A549 (cell line): ENCODE measurements at places on chromosomes 6 and 20.

- DNase-seq = peak; percentile 32
Measured at GRCh38 chr20:6044115-6044514, 9.7 kb downstream of the LRRN4 start.

GRCh38 chr6:89122625-89123024 is 4.8 kb upstream of the SRSF12 start:
- peak; percentile 51 for DNase-seq

DNA sequence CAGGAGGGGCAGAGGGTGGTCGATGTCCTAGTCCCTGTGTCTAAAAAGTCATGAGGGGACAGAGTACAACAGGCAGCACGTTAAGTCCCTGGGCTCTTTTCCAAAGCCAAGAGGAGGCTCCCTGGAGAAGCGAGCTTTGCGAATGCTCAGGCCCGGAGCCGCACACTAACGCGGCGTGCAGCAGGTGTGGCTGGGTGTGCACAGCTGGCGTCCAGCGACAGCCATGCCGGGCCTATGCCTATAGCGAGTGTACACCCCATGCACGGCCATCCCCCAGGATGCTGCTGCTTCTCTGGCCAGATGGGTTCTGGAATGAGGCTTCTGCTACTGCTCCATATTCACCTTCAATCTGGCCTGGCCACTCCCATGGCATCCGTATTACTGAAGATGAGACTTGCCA is 131.3 kb downstream of the PRND start:
- no peak for DNase-seq

DNA sequence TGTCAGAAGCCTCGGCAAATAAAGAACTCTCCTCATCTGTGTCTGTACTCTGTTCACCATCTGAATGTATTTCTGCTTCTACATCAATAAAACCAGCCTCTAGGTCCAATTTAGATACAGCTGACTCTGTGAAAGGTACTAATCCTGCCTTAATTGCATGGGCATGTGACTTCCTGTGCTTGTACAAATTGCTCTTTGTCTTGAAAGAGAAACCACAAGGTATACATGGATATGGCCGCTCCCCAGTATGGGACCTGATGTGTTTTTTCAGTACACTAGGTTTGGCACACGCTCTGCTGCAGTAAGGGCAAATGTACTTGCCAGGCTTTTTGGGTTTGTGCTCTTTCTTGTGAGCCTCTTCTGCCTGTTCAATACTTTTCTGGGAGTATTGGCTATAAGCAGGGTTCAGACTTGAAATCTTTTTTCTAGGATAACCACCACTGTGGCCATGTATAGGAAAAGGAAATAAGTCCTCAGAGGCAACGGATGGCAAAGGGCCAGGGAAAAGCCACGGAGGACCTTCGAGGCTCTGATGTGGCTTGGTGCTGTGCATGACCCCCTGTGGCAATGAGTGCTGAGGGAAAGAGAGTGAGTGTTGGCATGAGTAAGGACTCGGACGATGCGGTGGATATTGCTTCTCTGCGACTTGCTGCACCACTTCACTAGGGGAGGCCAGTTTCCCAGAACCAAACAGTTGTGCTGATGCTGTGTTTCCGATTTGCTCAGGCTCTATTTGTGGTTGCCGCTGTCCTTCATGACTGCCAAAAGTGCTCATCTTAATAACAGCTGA is 170.9 kb downstream of the HIVEP2 start:
- DNase-seq = no peak

DNA sequence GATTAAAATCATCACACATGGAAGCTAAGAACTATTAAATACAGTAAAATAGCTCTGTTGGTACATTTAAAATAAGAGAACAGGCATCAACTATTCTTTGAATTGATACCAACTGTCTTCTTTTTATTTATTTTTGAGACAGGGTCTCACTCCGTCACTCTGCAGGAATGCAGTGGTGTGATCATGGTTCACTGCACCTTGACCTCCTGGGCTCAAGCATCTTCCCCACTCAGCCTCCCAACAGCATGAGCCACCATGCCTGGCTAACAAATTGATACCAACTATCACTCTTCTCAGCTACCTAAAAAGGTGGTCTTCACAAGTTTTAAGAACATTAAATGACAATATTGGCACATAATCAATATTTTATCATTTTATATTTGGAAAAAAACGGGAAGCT is 7.8 kb upstream of the PNISR start:
- DNase-seq = no peak

GRCh38 chr20:10555865-10556308 is 117.9 kb downstream of the JAG1 start:
- DNase-seq = peak; percentile 66

- DNase-seq = no peak
Measured at GRCh38 chr20:49758781-49759180, 45.1 kb upstream of the B4GALT5 start.

GRCh38 chr20:56428881-56429280 is 16.8 kb downstream of the CASS4 start:
- DNase-seq = no peak

DNA sequence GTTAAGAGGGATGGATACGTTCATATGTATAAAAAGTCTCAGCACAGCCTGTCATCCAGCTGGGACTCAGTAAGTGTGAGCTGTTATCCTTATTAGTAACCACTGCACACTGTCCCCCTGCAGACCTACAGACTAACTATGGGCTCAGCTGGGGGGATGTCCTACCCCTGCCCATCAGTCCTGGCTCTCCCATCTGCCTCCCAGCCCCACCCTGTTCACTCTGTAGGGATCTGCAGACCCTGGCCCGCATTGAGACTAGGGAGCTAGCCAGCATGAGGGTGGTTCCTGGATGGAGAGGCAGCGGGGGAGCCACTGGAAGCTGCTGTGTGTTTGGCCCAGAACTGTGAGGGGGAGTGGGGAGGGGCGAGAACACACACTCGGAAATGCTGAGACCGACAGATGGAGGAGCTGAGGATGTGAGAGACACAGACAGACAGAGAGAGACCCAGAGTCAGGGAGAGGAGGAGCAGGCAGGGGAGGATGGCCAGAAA is 17.1 kb downstream of the XKR7 start:
- DNase-seq = no peak

DNA sequence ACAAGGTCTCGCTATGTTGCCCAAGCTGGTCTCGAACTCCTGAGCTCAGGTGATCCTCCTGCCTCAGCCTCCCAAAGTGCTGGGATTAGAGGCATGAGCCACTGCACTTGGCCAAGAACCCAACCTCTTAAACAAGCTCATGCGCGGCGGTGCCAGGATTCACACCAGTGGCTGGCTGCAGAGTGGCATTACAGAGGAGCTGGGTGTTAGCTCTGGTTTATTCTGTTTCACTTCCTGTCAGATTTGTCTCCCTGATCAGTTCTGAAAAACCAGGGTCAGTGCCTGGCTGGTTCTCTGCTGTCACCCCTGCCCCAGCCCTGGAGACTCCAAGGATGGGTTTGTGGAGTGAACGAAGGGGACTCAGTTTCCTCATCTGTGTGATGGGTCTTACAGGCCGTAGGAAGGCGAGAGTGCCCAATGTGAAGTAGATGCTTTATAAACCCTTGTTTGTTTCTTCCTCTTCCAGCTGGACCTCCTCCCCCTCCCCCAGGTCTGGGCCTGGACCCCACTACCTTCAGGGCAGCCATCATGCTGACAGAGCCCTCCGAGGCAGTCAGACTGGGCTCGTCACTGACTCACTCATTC is 63.4 kb downstream of the UBE2V1 start:
- DNase-seq = no peak

DNA sequence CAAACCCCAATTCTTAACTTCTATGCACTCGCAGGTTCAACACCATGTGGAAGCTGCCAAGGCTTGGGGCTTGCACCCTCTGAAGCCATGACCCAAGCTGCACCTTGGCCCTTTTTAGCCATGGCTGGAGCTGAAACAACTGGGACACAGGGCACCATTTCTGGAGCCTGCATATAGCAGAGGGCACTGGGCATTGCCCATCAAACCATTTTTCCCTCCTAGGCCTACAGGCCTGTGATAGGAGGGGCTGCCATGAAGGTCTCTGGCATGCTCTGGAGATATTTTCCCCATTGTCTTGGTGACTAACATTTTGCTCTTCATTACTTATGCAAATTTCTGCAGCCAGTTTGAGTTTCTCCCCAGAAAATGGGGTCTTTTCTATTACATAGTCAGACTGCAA is 484.7 kb downstream of the EPHA7 start:
- no peak for DNase-seq

DNA sequence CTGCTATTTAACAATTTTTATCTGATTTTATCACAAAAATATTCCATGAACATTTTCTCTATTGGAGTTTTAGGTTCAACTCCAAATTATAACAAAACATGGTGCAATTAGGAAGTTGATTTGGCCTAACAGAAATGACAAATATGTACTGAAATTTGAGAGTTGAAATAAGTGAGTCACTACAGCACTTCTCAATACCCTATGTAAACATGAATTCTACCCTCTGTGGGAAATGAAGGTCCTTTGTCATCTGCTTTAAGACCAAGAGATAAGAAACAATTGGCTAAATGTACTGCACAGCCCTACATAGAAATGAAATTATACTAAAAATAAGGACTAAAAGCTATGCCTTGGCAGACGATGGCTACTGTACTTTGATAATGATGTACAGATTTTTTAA is 86.2 kb upstream of the BEND6 start:
- peak; percentile 37 for DNase-seq

DNA sequence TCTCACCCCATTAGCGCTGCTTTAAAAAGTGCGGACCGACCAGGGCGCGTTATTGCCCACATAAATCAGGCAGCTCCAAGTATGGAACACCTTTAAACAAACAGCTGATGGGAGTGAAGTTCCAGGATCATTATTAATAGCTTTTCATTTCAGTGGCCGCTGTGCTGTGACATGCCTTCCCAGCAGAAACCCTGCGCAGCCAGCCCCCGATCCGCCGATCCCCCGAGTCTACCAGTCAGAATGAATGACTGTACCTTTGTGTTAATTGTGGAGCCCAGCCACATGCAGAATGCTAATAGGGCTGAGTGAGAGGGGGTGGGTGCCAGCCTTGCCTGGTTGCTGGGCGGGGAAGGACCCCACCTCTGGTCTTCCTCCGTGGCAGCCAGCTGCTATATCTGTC is 21.9 kb downstream of the CDH22 start:
- no peak for DNase-seq

DNA sequence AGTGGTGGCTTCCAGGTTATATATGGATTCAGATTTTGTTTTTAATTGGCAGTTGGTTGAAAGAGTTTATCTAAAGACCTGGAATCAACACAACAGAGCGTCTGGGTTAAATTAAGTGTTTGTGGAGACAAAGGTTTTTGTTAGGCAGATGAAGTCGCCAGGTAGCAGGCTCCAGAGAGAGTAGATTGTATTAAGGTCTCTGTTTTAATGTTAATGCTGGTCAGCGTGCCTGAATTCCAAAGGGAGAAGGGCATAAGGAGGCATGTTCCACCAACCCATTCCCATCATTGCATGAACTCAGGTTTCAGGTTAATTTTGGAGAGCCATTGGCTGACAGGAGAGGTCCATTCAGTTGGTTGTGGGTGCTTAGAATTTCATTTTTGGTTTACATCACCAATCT is 744.1 kb upstream of the GJE1 start:
- DNase-seq = no peak

GRCh38 chr6:142927271-142927580 is 17.8 kb downstream of the HIVEP2 start:
- no peak for DNase-seq

DNA sequence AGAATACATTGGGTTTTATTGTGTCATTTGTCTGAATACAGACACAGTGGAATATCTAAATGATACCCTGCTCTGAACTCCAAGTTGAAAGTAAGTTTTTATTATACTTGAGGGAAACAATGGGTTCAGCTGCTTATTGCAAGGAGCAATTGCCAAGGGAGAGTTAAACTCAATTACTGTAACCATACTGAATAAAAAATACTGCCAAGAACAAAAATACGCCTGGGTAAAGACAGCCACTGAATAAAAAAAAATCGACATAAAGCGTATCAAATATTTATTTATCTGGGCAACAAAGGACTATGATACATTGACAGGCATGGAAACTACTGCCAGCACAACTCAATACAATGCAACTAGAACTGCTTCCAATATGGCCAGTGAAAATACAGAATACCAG is 18.1 kb downstream of the TFAP2A start:
- DNase-seq = no peak

GRCh38 chr6:73491377-73491776 is 29.5 kb downstream of the EEF1A1 start:
- no peak for DNase-seq

- no peak for DNase-seq
Measured at GRCh38 chr6:22149096-22149495, 147.7 kb downstream of the PRL start.

- DNase-seq = no peak
Measured at GRCh38 chr20:62134735-62135231, 8.4 kb downstream of the PSMA7 start.

- DNase-seq = no peak
Measured at GRCh38 chr20:60292001-60292520, 333.8 kb downstream of the CDH26 start.

DNA sequence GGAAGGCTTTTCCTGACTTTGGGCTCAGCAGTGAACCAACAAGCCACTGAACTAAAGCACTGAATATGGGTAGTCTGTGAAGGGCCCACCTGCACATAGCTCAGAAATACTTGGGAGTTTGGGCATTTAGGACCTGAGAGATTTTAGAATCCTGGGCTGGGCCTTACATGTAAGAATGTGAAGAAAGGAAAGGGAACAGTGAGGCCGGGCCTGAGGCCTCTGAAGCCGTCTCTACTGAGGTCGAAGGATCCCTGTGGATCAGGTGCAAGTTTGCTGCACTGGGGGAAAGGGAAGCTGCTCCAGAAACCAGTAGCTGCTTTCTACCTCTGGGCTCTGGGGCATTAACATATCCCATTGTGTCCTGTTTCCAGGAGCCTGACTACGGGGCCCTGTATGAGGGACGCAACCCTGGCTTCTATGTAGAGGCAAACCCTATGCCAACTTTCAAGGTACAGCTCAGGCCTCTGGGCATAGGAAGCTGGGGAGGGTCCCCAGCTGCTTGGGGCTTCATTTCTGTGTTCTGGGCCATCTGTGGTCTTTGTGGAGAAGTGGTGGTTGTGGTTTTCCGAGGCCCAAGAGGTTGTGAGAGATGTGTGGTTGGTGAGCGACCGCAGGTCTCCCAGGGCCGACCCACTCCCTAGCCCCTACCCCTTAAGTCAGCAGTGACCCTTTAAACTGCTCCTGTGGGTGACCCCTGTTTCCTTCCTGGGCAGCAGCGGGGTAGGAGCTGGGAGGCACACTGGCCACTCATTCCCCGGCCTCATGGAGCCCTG is 30.3 kb downstream of the PLCG1 start:
- DNase-seq = no peak
